SJCRH30 (cell line): ENCODE measurements at places on chromosomes 13 and 19.
A peak's percentile ranks its signal among the peaks of the same experiment; 100 is the strongest.

DNA sequence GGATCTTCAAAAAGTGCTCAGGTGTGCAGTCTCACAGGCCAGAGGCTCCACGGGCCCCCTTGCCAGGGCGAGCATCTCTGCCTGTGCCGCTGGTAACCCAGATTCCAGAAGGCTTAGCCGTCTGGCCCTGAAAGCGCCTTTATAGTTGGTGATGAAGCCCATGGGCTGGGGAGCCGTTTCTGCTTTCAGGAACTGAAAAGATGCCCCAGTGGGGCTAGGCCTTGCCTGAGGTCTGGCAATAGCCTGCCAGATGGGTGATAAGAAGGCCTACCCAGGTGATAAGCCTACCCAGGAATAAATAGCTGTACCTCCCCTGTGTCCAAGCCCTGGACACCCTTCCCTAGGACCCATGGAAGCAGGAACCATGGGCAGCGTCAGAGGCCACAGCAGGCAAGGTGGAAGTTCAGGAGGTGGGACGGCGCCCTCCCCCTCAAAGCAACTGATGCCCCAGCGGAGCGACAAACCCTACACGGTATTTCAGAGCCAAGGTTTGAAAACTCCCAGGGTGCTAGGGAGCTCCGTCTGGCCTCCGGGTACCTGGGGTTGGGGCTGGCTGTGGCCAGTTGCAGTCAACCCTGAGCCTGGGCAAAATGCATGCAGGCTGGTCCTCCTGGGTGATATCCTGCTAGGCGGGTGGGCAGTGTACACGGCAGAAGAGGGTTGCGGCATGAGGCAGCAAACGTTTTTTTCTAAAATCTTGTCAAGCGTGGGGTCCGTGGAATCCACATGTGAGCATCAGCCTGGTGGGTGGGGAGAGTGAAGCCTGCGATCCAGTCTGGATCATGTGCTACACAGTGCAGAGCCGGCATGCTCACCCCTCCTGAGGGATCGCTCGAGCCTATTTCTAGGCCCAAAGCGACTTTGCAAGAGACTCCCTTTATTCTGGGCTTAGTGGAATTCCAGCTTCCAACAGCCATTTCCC, 45.3 kb downstream of the ACTN4 start:
- no peak for DNase-seq

- DNase-seq = no peak
Measured at GRCh38 chr19:19459707-19460251, 54.3 kb downstream of the GATAD2A start.

GRCh38 chr13:75689686-75690085, 53.6 kb downstream of the LMO7 start:
- no peak for DNase-seq

DNA sequence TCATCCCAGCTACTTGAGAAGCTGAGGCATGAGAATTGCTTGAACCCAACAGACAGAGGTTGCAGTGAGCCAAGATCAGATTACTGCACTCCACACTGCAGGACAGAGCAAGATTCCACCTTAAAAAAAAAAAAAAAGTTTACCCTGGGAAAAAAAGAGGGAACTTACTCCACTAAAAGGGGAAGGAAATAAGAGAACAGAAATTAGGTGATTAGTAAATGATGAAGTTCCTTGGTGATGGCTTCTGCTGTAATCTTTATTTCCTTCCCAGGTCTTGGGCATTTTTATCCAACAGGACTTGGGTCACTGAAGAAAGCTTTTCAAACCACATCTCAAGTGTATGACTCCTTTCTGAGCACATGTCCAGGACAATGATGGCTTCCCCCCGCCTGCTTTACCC, 9.3 kb downstream of the ZNF780A start:
- DNase-seq = no peak

DNA sequence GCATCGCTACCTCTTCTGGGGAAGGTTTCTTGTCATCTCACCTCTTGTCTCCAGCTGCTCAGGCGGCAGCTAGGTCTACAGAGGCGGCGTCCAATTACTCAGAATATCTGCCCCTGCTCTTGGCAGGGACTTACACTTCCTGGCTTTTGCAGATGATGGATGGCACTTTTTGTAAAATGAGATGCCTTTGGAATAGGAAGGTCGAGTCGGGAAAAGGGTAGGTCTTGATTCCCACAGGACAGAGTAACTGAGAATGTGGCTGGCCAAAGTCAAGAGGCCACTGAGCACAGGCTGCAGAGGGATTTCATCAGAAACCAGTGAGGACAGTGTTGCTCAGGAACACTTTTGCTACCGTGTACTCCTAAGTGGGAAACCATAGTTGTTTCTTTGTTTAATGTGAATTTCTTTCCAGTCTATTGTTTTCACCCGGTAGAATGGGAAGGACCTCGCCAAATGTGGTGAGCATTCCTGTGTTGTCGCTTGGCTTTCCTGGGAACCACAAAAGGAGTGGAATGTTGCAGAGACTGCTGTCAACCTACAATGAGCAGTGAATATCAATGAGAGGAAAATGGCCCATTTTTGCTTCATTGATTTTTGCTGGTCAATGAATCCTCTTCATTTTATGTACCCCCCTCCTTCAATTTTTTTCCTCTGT, 383.7 kb downstream of the HS6ST3 start:
- DNase-seq = peak; percentile 1

DNA sequence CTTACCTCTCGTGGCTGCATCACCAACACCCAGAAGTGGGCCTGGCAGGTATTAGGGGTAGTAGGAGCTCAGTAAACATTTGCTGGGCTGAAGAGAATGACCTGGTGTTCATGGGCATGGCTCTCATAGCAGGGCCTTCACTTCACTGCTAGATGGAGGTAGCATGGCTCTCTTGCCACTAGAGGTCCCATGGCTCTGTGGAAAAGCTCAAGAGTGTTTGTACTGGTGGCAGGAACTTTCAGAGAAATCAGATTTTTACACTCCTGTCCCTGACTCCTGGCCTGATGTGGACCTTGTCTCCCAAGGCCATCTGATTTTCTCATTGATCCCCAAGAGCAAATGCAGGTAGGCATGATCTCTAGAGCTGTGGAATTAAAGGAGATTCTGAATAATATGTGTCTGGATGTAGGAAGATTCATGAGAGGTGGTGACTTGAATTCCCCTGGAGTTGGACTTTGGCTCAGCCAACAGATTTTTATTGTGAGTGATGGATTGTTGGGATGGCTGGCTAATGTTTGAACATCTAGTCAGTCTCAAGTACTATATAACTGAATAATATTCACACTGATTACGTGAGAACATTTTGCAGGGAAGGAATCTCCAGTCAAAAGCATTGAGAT, 5.7 kb downstream of the ZNF574 start:
- DNase-seq = peak; percentile 44

- DNase-seq = no peak
Measured at GRCh38 chr19:12996406-12997094, 1.3 kb downstream of the NFIX start.

GRCh38 chr13:32320528-32320927, 5.2 kb downstream of the BRCA2 start:
- no peak for DNase-seq

DNA sequence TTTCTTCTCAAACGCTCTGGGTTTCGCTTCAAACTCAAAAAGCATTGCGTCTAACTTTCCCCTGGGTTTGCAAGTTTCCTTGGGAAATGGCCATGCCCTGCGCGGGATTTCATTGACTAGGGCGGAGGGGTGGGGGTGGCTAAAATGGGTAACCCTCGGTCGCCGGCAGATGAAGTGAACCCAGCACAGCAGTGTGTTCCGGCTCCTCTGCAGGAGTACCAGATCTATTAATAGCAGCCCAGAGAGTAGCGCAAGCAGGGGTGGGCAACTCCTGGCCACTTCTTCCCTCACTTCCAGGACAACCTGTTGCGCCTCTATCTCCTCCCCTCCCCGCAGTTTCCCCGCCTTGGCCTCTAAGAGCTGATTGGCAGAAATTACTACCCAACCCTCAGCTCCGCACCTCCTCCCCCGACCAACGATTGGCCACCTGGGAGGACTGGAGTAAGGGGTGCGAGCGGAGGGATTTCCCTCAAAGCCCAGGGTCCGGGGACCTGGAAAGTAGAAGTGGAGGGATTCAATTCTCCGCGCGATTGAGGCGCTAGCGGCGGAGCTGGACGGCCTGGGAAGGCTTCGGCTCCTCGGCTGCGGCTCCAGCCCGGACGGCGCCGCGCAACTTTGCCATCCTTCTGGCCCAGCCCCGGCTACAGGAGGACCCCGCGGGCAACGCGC, at the start of gene FREM2:
TSS of gene FREM2 (plus strand) at position 501 of the 669 bp plus-strand sequence. CDS start 268 bp downstream, outside the sequence.
- peak; percentile 86 for DNase-seq

- DNase-seq = no peak
Measured at GRCh38 chr19:35861640-35862160, 5.0 kb downstream of the KIRREL2 start.

GRCh38 chr13:62418872-62419271, 1003.2 kb upstream of the PCDH20 start:
- no peak for DNase-seq

DNA sequence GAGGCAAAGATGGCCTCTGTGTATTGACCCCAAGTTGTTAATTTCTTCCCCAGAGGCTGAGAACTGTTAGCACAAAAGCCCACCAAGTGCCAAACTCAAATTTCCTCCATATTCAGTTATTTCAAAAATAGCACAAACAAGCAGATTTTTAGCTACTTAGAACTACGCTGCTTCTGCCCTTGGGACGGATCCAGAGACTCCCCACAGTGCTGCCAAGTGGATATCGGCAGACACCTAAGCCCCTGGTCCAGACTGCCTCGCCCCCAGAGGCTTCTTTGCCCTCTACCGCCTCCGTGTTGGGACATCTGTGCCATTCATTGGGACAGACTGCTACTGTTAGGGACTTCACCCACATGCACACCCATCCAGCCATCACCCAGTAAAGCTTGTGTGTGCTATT, 188.3 kb downstream of the POSTN start:
- no peak for DNase-seq

DNA sequence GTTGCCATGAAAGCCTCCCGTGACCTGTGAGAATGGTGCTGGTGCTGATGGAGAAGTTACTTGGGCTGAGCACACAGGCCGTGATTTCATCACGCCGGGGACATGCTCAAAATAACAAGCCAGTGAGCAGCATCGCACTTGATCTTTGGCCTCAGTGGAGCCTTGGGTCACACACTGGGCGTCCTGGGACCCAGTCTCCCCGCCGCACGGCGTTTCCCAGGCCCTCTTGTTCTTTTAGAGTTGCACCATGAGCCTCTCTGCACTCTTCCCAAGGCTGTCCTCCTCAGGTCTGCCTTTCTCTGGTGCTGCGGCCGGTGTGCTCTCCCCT, 9.5 kb upstream of the NDUFS7 start:
- no peak for DNase-seq

GRCh38 chr19:35056513-35057063, 15.1 kb downstream of the HPN start:
- DNase-seq = no peak

GRCh38 chr19:49687566-49688316, 1.7 kb upstream of the ADM5 start:
- DNase-seq = no peak

- no peak for DNase-seq
Measured at GRCh38 chr13:41458187-41458760, 924 bp downstream of the RGCC start.

GRCh38 chr13:29260684-29261083, 334.8 kb downstream of the SLC7A1 start:
- no peak for DNase-seq

DNA sequence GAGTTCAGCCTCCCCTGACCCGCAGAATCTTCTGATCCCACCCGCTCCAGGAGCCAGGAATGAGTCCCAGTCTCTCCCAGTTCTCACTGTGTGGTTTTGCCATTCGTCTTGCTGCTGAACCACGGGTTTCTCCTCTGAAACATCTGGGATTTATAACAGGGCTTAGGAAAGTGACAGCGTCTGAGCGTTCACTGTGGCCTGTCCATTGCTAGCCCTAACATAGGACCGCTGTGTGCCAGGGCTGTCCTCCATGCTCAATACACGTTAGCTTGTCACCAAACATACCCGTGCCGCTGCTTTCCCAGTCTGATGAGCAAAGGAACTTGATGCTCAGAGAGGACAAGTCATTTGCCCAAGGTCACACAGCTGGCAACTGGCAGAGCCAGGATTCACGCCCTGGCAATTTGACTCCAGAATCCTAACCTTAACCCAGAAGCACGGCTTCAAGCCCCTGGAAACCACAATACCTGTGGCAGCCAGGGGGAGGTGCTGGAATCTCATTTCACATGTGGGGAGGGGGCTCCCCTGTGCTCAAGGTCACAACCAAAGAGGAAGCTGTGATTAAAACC, 1.1 kb upstream of the APOE start:
- no peak for DNase-seq

DNA sequence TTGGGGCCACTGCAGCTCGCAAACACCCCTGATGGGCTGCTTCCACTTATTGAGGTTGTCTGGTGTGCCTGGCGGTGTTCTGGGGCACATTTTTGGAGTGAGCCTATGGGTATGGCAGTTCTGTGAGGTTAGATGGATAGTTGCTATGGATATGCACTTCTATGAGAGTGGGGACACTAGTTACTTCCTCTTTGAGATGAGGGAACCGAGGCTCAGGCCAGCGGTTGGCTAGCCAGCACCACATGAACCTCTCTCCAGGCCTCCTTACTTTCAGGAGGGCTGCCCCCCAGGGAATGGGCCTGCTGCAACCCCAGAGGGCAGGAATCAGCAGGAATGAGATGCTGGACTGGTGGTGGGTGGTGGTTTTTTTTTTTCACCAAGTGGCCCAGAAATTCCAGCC, 13.5 kb upstream of the PRR19 start:
- DNase-seq = no peak

DNA sequence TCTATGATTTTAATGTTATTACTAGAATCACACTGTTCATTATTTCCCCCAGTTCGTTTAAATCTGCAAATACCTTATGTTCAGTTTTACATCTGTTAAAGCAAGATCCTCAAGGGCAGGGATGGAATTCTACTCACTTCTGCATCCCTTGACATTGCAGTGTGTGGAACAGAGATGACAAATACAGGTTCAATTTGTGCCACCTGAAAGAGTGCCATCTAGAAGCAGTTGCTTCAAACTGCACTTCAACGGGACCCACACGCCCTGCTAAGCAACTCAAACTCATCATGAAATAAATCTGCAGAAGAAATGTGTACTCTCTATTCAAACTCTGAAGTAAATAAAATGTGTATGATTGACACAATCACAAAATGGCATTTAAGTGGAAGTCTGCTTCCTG, 44.5 kb downstream of the RUBCNL start:
- DNase-seq = no peak

- peak; percentile 34 for DNase-seq
Measured at GRCh38 chr19:32324631-32325285, 20.7 kb upstream of the ZNF507 start.
